C1 segment of cervical spinal cord (tissue), 14 donors: ENCODE measurements at places on chromosomes 11 and 22.

DNA sequence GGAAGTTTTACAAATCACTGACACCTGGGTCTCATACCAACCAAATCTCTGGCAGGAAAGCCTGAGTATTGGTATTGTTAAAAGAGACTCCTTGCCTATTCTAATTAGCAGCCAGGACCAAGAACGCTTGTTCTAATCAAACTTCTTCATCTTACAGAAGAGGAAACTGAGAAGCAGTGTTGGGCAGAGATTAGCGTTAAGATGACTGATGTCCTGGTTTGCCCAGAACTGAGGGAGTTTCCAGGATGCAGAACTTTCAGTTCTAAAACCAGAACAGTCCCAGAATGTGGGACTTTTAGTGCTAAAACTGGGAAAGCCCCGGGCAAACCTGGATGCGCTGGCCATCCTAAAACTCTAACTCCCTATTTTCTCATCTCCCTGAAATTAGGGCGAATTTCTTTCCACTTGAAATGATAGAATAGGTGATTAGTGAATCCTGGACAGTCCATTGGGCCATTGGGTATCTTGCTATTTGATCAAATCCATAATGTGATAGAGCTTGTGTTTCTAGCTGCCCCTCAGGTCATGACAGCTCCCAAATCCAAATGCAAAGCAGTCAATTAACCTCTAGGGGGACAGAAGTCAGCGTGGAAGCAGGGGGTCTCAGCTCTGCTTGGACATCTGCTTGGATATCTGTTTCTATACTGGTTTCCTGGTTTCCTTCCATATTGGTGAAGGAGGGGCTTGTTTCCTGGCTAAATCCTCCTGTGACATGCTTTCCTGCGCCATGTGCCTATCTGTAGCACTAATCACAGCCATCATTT is 16.0 kb upstream of the TMPRSS13 start:
- DNase-seq, result no peak

DNA sequence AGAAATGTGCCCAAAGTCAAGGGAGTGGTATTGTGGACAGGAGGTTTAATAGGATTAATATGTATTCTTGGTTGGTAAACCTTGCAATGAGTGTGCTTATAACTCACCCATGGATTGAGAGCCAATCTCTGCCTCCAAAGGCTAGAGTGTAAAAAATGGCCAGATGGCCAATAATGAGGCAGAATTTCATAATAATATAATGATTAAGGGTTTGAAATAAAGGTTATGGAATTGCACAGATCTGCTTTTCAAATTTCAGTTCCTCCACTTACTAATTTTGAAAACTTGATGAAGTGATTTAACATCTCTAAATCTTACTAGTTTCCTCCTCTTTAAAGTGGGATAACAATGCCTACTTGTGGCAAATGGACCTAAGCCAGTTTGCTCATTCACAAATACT is 94.8 kb downstream of the BDNF start:
- DNase-seq, result no peak

GRCh38 chr22:29464581-29464980 is 15.4 kb upstream of the NEFH start:
- no peak for DNase-seq

DNA sequence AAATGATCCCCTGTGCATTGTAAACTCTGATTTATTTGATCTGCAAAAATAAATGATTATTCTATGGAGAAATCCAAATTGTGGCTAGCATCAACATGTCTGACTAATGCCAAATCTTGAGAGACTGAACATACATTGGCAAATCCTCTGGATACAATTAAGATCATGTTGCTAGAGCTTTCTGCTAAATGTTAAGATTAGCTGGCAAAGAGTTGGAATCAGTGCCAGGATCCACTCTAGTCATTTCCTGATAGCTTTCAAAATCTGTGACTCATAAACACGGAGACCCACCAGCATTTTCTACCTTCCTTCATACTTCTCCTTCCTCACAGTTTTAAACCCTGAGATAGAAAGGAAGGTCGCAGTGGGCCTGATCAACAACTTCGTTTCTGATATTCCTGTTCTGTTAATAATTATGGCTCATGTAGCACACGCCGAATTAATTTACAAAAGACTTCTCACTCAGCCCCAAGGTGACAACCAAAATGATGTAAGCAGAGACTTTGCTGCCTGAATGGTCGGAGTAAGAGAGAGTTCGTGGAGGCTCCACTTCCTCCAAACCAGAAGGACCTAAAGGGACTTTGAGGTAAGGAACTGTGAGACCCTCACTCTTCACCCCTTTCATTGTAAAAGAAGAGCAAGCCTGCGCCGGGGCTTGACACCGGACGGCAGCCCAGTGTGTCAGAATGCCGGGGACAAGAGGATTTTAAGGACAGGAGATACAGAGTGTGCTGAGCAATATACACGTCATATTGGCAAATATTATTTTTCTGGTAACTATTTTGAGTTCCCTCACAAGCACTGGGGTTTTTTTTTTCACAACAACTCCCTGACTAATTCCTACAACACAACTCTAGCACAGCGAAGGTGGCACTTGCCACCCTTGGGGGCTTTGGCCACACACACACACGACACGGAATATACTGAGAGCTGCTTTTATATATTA is 42.0 kb downstream of the SERPINH1 start:
- no peak for DNase-seq

DNA sequence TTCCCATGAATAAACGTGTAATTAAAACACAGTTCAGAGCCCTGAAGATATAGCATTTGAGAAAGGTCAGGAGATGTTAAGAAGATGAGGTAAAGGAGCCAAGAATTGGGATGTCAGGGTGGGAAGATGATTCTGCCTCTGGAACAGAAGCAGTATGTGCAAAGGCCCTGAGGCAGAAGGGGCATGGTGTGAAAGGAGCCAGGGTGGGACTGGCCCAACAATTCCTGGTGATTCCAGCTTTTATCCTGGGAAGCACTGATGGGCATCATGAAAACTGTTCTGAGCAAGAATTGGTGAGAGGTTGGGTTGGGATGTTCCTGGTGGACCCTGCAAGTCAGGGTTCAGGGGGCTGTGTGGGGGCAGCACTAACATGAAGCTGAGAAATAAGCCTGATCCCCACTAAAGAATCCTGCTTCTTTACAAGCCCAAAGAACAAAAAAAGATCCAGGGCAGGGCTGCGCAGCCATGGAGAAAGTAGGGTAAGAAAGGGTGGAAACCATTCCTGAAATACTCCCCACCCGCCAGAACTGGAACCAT is 2.5 kb upstream of the FXYD6 start:
- no peak for DNase-seq

- no peak for DNase-seq
Observed at GRCh38 chr11:6400431-6401345, 10.4 kb downstream of the SMPD1 start.

DNA sequence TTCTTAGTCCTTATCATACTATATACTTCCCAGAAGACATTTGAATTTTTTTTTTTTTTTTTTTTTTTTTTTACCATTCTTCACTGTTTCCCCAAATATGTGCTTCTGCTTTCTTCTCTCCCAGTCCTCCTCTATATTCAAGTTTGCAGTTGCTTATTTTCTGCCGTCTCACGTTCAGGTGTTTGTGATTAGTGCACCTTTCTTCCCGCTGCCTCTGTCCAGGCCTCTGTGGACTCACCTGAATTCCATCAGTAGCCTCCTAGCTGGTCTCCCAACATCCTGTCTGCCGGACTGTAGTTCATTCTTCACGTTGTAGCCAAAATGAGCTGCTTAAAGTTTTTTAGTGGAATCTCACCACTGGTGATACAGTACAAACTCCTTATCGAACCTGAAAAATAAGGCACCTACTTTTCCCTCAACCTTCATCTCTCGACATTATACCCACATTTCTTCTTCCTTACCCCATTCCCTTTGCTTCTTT is 795 bp upstream of the MSANTD4 start:
- no peak for DNase-seq

DNA sequence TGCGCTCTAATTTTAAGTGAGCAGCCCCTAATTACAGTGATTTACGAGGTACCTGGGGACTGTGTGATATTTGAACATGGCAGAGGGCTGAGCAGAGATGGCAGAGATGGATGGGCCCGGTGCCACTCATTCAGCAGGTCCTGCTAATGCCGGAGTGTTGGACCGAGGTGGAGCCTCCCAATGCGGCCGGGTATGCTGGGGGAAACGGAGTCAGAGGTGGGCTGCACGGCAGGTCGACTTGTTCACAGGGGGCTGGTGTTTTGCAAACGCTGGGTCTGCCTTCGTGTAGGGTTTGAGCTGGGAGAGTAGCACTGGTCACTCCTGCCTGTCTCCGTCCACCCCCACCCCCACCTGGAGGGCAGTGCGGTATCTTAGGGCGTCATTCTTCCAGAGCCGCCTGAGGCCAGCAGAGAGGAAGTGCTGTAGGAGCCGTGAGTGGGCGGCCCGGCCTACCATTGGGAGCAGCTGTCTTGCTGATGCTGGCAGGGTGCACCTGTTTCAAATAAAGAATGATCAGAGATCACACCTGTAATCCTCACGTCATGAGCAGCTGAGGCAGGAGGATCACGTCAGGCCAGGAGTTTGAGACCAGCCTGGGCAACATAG is 122.6 kb downstream of the IGLL1 start:
- no peak for DNase-seq

GRCh38 chr11:33000181-33000580 is 15.5 kb upstream of the DEPDC7 start:
- no peak for DNase-seq

DNA sequence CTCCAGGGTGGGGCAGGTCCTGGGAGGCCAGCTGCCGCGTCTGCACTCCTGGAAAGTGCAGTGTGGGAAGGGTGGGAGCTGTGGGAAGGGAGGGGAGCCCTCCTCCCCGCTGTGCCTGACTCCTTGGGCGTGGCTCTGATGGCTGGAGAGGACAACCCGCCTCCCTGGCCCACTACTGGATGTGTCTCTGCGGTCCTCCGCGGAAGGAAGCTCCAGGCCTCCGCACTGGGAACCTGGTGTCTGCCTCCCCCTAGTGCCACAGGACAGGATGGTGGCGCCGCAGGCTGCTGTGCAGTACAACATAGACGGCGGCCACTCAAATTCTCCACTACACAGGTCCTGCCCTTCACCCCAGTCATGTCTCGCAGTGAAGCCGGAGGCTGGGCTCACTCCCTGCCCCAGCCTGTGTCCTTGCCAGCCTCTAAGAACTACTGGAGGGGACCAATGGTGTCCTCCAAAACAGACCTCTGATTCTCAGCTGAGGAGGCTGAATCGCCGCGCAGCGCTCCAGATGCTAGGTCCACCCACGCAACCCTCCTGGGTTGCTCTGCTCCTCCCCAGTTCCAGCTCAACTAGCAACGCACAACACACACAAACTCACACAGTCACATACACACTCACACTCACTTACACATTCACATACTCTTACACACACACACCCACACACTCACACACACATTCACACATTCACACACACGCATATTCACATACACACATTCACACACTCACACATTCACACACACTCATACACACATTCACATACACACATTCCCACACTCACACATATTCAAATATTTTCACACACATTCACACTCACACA is 12.4 kb upstream of the DSCAML1 start:
- peak; percentile 59 for DNase-seq

DNA sequence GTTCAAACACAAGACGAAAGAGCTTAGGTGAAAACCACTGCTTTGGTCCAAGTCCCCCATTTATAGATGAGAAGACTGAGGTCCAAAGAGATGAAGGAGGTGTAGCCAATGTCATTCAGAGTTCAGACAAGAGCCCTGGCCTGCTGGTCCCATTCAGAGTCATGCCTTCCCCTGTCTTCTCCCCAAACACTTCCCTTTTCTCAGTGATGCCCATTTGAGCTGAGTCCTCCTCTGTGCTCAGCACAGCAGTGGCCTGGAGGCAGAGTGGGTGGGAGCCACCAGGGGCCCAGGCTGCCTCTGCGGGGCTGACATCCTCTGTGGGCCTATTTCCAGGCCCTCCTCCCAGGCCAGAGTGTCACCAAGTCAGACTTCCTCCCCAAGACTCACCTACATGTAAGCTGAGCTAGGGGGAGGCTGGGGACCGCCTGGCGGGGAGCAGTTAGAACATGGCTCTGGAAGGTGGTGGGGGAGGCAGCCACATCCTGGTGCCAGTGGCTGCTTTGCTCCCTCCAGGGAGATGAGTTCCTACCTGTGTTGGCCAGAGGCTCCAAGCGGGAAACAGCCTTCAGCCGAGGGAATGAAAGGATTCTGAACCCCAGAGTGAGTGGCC is 22.4 kb upstream of the LRRC10B start:
- no peak for DNase-seq

- DNase-seq, result no peak
Observed at GRCh38 chr11:1356007-1356435, 33.7 kb upstream of the BRSK2 start.

DNA sequence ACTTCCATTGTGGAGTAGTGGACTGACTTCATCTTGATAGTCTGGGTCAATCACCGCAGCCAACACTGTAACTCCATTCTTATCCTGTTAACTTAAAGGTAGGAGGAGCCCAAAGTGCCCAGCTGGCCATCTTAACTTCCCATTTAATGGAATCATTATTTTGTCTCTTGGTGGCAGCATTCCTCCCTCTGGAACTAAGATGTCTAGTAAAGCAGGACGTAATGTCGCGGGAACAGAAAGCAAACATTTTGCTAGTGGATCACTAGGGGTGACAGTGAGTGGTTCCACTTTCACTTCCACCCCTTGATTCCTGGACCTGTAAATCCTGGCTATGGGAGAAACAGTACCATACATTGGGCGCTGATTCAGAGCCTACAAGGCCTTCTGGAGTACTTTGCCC is 71.4 kb downstream of the GAB4 start:
- DNase-seq, result no peak

GRCh38 chr11:28209906-28210305 is 101.7 kb downstream of the METTL15 start:
- no peak for DNase-seq

GRCh38 chr11:12636871-12637410 is 37.3 kb upstream of the TEAD1 start:
- no peak for DNase-seq

GRCh38 chr22:45130891-45131290 is 32.8 kb upstream of the NUP50 start:
- DNase-seq, result no peak

- DNase-seq, result no peak
Observed at GRCh38 chr11:46896719-46897406, 21.5 kb downstream of the LRP4 start.

DNA sequence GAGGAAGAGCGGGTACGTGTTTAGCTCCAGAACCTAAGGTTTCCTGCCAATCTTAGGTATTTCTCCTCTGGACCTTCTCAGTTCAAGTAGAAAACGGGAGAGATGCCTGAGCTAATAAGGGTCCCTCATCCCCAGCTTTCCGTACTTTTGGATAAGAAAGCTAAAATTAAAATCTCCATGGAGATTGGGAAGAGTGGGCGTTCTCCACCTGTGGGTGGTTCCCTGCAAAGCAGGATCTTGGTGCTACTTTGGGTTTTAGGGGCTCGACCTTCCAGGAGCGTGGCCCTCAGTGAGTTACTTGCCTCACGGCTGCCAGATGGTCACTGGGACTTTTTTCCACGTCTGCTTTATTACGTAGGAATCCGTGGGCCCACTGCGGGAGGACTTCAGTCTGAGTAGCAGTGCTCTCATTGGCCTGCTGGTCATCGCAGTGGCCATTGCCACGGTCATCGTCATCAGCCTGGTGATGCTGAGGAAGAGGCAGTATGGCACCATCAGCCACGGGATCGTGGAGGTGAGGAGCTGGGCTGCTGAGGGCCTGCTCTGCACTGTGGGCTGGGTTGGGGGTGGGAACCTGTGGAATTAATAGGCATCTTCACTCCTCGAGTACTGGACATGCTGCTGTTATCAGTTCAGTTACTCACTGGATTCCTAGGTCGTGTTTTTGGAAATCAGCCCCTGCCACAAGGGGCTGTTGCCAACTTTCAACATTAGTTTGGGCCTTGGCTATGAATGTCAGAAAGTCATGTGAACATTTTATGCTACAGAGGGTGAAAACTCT is 17.8 kb upstream of the ST14 start:
- DNase-seq, result no peak

- DNase-seq, result no peak
Observed at GRCh38 chr22:49322231-49322630, 505.4 kb downstream of the BRD1 start.

GRCh38 chr11:91755951-91756707 is 468.5 kb upstream of the FAT3 start:
- no peak for DNase-seq
